RWPE1 (cell line): ENCODE measurements at places on chromosomes 3 and 15.

- DNase-seq, result no peak
These were observed 50.4 kb upstream of the NEO1 start for GRCh38 chr15:73001840-73002239.

DNA sequence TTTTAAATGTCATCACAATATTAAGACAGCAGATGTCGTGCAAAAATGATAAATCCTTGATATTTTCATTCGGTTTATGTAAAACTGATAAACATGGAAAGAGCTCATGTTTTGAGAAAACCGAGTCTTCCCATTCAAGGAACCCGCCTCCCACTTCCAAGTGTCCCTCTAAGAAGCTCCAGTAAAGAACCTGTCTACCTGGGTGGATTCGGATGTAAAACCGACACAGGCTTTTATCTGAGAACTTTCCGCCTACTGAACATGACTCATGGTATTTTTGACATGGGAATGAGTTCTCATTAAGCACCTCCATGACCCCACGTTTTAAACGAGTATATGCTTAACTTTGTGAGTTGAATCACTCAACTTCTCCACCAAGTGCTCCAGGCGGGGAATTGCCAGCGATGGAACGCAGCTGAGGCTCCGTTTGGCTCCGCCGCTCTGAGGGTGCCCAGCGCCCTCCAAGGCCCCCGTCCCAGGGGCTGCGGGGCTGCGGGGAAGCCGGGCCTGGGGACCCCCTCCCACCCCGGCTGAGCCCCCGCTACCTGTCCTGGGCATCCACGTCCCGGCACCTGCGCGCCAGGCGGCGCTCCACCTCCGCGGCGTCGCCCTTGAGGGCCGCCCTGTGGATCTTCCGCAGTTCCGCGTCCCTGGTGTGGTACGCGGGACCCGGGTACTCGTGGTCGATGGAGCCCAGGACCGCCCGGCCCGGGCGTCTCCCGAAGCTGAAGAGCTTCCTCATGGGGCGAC lies 119.9 kb downstream of the LMLN start:
- DNase-seq, result peak; percentile 44

GRCh38 chr3:128632301-128632700 lies 18.3 kb downstream of the RPN1 start:
- DNase-seq, result no peak

GRCh38 chr3:77320514-77320913 lies 280.6 kb downstream of the ROBO2 start:
- no peak for DNase-seq

DNA sequence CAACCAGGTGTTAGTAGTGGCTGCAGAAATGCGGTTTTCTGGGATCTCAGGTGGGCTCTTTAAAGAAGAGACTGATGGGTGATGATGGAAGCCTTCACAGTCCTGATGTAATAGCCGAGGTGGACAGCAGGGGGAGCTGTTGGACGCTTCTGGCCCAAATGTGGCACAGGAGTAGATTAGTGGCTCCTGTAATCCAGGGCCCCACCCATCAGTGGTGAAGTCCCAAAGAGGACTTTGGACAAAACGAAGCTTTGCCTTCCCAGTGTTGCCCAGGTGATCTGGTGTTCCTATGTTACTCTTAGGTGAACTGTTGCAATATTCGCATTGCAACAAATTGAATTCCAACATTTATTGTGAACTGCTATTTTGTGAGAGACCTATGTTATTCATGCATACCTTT lies 31.8 kb upstream of the MYZAP start:
- peak; percentile 74 for DNase-seq

DNA sequence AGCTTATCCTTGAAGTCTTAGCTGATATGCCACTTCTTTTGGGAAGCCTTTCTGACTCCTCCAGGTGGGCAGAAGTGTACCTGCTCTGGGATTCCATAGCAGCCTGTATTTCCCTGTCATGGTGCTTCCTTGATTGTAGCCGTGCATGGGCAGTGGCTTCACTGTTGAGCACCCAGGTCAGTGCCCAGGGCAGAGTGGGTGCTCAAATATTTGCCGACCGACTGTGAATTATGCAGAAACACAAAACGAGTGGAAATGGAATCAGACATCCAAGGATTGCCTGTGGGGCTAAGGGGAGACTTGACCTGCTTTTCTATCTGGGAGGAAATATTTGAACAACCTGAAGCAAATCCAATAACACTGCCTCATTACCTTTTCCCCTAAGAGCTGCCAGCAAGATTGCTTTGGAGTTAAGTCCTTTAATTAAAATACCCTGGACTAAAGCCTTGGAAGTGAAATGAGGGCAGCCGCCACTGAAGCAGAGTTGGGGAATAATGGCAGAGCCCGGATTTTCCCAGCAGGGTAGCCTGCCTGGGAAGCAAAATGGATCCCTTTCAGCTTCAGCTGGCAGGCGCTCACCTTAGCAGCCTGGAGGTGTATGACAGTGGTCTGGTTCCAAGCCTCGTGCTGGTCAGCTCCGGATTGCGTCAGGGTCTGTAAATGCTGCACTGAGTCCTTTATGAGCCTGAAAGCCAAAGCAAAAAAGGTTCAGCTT lies 14.9 kb downstream of the ACOX2 start:
- no peak for DNase-seq

- peak; percentile 69 for DNase-seq
These were observed 17.6 kb downstream of the ACAD11 start for GRCh38 chr3:132641837-132642538.

- DNase-seq, result no peak
These were observed 17.9 kb downstream of the RIOX2 start for GRCh38 chr3:97954228-97954827.

DNA sequence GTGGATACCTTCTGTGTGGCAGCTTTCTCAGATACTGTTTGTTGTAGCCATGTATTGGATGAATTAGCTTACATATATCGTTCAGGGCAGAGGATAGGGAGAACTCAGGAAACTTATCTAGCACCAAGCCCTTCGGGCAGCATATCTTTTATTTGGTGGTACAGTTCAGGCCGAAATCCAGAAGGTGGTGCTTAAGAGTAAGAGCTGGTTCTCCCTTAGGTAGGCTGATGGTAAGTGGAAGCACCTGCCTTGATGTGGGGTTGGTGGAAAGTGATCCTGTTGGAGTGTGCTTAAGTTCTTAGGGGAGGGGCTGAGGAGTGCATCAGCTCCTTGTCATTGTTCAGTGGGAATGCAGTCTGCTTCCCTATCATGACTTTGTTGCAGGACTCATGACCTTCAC lies 187.5 kb downstream of the DOCK3 start:
- DNase-seq, result no peak

DNA sequence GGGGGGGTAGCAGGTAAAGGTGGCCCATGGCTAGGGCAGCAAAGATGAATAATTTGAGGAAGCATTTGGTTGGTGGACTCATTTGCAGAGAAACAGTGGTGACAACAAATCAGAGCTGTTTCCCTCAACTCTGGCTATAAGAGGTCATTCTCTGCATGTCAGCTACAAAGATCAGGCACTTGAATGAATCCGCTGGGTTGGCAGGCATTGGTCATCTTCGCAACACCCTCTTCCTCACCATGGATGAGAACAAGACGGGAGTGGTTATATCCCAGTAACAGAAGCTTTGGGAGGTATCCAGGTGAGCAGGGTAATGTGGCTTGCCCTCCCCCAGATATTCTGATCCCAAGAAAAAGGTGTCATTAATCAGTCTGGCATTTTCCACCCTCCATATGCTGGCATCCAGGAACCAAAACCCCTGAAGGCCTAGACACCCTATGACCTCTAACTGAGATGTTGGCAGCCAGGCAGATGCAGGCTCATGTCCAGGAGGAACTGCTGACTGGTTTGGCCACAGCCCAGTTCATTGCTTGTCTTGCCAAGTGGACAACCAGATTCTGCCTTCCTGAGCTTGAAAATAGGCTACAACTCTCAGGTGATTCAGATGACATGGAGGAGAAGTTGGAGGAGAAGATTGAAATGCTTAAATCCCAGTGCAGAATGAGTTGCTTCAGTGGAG lies 108.9 kb upstream of the TRIM42 start:
- DNase-seq, result no peak

DNA sequence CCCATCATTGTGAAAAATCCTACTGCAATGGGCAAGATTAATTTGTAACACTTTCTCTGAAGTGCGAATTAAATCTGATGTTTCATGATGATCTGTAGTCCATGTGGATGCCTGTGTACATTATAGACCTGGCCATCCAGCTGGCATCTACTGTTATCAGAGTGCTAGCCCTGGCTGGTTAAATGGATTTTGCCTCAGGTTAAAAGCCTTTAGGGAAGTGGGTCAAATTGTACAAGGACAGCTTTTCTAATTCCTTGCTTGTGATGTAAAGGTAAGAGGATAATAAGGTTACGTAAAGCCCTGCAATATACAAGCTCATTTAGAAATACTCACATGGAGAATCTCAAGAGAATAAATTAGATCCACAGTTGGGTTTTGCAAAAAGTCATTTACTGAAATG lies 138.2 kb downstream of the EPHA3 start:
- DNase-seq, result no peak

- no peak for DNase-seq
These were observed 100.7 kb downstream of the CACNA2D3 start for GRCh38 chr3:54223063-54223462.

DNA sequence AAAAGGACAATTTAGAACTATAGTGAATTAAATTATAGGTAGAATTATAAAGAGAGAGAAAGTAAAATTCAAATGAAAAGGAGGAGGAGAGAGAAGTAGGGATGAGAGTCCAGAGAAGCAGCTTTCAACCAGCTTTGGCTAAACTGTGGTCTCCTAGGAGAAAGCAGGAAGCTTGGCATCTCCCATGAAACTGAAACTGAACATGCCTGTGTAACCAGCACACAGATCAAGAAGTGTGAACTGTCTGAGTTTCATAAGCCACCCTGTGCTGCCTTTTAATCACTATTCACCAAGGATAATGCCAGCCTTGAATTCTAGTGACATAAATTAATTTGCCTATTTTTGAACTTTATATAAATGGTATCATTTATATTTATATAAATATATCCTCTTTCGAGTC lies 128.5 kb downstream of the MYRIP start:
- no peak for DNase-seq
